Transverse colon (tissue), 4 donors: ENCODE measurements at places on chromosomes 6 and 20. TPM values are rescaled to one million over a fixed set of nuclear protein-coding genes. Genes with fewer than 3 reads are reported as not detected.
A peak's percentile ranks its signal among the peaks of the same experiment; 100 is the strongest.

Gene BPIFB1
- not detected for total RNA-seq

- H3K4me3 ChIP-seq: no peak overlapping the region
- no peak overlapping the region for H3K27ac ChIP-seq
- peaks cover 5% of the 10 kb centered on the region for H3K27me3 ChIP-seq
- no peak for DNase-seq
- no peaks in the 10 kb centered on the region for H3K36me3 ChIP-seq
Measured at GRCh38 chr6:85321906-85322305, 128.0 kb upstream of the NT5E start.

GRCh38 chr20:42067596-42067995 is 449.4 kb upstream of the CHD6 start:
- no peak overlapping the region for H3K4me3 ChIP-seq
- H3K36me3 ChIP-seq: no peaks in the 10 kb centered on the region
- DNase-seq: no peak

Gene SEL1L2
- not detected for total RNA-seq

Gene KHDC1L
- total RNA-seq: not detected

- no peaks in the 10 kb centered on the region for H3K36me3 ChIP-seq
- no peaks in the 10 kb centered on the region for H3K27me3 ChIP-seq
- DNase-seq: no peak
- no peaks in the 10 kb centered on the region for H3K4me1 ChIP-seq
- no peak overlapping the region for H3K27ac ChIP-seq
Measured at GRCh38 chr20:14885661-14886060, 548.2 kb upstream of the FLRT3 start.

- no peaks in the 10 kb centered on the region for H3K36me3 ChIP-seq
- DNase-seq: no peak
- no peaks in the 10 kb centered on the region for H3K27me3 ChIP-seq
Measured at GRCh38 chr20:49602345-49603208, 34.6 kb upstream of the PTGIS start.

GRCh38 chr6:7264041-7264440 is 49.0 kb downstream of the SSR1 start:
- H3K36me3 ChIP-seq: no peaks in the 10 kb centered on the region
- H3K4me1 ChIP-seq: peaks cover 15% of the 10 kb centered on the region
- no peaks in the 10 kb centered on the region for H3K27me3 ChIP-seq
- H3K27ac ChIP-seq: no peak overlapping the region

GRCh38 chr20:31569163-31570020 is 35.7 kb upstream of the ID1 start:
- peaks cover 2% of the 10 kb centered on the region for H3K36me3 ChIP-seq
- no peaks in the 10 kb centered on the region for H3K27me3 ChIP-seq
- peaks cover 11% of the 10 kb centered on the region for H3K4me1 ChIP-seq
- peak overlapping the region; percentile 96 for H3K27ac ChIP-seq

DNA sequence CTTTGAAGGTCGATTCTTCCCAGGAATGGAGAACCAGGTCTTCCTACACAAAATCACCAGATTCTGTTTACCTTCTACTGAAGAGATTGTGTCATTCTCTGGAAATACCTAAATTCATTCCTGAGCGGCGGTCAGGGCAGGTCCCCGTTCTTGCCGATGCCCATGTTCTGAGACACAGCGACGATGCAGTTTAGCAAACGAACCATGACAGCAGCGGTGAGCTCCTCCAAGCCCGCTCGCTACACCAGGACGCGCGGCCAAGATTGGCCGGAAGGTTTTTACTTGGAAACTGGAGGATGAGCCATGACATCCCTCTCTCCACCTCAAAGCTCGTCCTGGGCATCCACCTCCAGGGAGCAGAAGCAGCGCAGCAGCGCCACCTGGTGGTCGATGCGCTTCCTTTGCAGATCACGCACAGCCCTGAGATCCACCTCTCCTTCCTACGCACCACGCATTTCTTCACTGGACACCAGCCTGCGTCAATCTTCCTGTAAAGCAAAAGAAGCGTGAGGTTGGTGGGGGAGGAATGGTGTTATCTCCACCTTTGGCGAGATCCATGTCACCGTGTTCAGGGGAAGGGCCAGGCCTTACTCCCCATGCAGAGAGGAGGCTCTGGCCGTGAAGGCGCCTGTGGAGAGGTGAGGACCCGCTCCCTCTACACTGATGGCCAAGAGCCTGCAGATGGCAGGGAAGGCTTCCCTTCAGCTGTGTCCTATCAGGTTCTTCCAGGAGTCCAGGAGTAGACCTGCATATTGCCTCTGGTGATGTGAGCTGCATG is 9.9 kb upstream of the HLA-B start:
- no peaks in the 10 kb centered on the region for H3K4me1 ChIP-seq
- H3K27ac ChIP-seq: no peak overlapping the region
- DNase-seq: peak; percentile 90
- H3K4me3 ChIP-seq: peak overlapping the region; percentile 36

- peak; percentile 64 for DNase-seq
- no peaks in the 10 kb centered on the region for H3K27me3 ChIP-seq
- peak within 1 kb of the TSS; percentile 92 for H3K4me3 ChIP-seq
- no peaks in the 10 kb centered on the region for H3K36me3 ChIP-seq
Measured at GRCh38 chr20:62938105-62938888, at the start of gene GID8. TSS of gene GID8 (plus strand) at chr20:62938147. CDS start at chr20:62941503, 3,356 bp downstream.

- peaks cover 11% of the 10 kb centered on the region for H3K4me1 ChIP-seq
- H3K4me3 ChIP-seq: no peak overlapping the region
- H3K27me3 ChIP-seq: no peaks in the 10 kb centered on the region
- no peak overlapping the region for H3K27ac ChIP-seq
- no peak for DNase-seq
- no peaks in the 10 kb centered on the region for H3K36me3 ChIP-seq
Measured at GRCh38 chr20:9306521-9306920, 207.9 kb upstream of the LAMP5 start.

GRCh38 chr6:166029506-166029905 is 138.1 kb downstream of the TBXT start:
- H3K4me3 ChIP-seq: no peak overlapping the region
- DNase-seq: no peak
- H3K27me3 ChIP-seq: no peaks in the 10 kb centered on the region
- H3K27ac ChIP-seq: no peak overlapping the region

Gene SPTLC3
- total RNA-seq: 7.9 TPM

Gene FAM83D
- 7.2 TPM for total RNA-seq

GRCh38 chr6:5710516-5710915 is 296.2 kb downstream of the NRN1 start:
- H3K36me3 ChIP-seq: no peaks in the 10 kb centered on the region
- no peaks in the 10 kb centered on the region for H3K27me3 ChIP-seq
- H3K27ac ChIP-seq: no peak overlapping the region
- peaks cover 6% of the 10 kb centered on the region for H3K4me1 ChIP-seq

DNA sequence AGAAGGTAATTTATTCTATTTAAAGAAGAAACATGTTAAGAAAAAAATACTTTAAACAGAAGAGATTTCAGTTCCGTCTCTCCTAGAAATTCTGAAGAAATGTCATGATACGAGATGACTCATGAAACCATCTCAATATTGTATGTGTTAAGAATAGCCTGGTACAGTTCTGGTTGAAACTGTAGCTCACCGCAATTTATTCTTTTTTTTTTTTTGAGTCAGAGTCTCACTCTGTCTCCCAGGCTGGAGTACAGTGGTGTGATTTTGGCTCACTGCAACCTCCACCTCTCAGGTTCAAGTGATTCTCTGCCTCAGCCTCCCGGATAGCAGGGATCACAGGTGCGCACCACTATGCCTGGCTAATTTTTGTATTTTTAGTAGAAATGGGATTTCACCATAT is 103.3 kb downstream of the ARHGAP18 start:
- no peak overlapping the region for H3K27ac ChIP-seq
- no peaks in the 10 kb centered on the region for H3K27me3 ChIP-seq
- no peak overlapping the region for H3K4me3 ChIP-seq

DNA sequence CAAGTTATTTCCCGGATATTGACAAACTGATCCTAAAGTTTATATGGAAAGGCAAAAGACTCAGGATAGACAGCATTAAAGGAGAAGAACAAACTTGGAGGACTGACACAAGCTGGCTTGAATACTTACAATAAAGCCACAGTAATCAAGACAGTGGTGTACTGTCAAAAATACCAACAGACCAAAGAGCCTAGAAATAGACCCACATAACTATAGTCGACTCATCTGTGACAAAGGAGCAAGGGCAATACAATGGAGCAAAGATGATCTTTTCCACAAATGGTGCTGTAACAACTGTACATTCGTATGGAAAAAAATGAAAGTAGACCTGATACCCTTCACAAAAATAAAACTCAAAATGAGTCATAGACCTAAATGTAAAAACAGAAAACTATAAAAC is 46.0 kb downstream of the ABHD12 start:
- H3K4me1 ChIP-seq: no peaks in the 10 kb centered on the region
- no peak overlapping the region for H3K4me3 ChIP-seq
- no peak overlapping the region for H3K27ac ChIP-seq
- H3K27me3 ChIP-seq: no peaks in the 10 kb centered on the region

Gene STMND1
- total RNA-seq: 1.1 TPM

Gene MEP1A
- 260 TPM for total RNA-seq

DNA sequence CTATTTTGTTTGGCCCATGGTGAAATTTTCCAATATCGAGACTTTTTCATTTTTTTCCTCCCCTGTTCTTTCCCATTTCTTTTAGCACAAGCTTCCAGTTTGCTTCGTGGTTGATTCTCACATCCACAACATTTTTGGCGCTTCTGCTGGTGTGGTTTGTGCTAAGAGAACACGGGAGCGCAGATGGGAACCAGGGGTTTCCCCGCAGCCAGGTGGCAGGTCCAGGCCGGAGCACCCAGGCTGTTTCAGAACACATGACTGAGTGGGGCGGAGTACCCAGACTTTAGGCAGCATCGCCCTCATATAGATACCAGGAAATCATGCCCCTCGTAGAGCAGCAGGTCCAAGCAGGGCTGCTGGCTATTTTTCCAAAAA is 58.0 kb downstream of the SYTL3 start:
- H3K27me3 ChIP-seq: no peaks in the 10 kb centered on the region
- DNase-seq: peak; percentile 69
- H3K4me1 ChIP-seq: peaks cover 8% of the 10 kb centered on the region
- H3K4me3 ChIP-seq: no peak overlapping the region
- no peaks in the 10 kb centered on the region for H3K36me3 ChIP-seq

DNA sequence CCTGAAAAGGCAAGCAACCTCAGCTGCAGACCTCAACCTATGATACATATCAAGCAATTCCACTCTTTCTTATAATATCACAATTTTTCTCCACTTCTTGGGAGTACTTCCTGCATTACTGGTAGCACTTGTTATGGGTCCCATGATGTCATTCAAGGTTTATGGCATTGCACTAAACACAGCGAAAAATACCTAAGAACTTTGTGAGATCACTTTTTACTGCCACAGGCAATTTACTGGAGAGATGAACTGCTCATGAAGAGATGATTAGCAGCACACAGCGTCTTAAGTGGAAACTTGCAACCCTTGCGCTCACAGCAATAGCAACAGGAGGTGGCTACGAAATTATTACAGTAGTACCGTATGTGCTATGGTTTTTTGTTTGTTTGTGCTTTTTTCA is 19.3 kb upstream of the RIMS4 start:
- no peak overlapping the region for H3K4me3 ChIP-seq
- no peaks in the 10 kb centered on the region for H3K27me3 ChIP-seq
- H3K36me3 ChIP-seq: no peaks in the 10 kb centered on the region
- H3K4me1 ChIP-seq: no peaks in the 10 kb centered on the region
- H3K27ac ChIP-seq: no peak overlapping the region
- no peak for DNase-seq

Gene PTCRA
- not detected for total RNA-seq

- no peaks in the 10 kb centered on the region for H3K36me3 ChIP-seq
- no peak overlapping the region for H3K4me3 ChIP-seq
- H3K27me3 ChIP-seq: no peaks in the 10 kb centered on the region
Measured at GRCh38 chr6:29907637-29908340, 34.5 kb upstream of the HLA-A start.

Gene ANKS1A
- 44.0 TPM for total RNA-seq

GRCh38 chr6:53506872-53507271 is 38.0 kb downstream of the GCLC start:
- H3K36me3 ChIP-seq: peaks cover 18% of the 10 kb centered on the region
- no peak for DNase-seq
- no peaks in the 10 kb centered on the region for H3K27me3 ChIP-seq
- no peak overlapping the region for H3K4me3 ChIP-seq
- no peaks in the 10 kb centered on the region for H3K4me1 ChIP-seq

- no peaks in the 10 kb centered on the region for H3K27me3 ChIP-seq
- no peak overlapping the region for H3K27ac ChIP-seq
- H3K36me3 ChIP-seq: no peaks in the 10 kb centered on the region
- DNase-seq: no peak
Measured at GRCh38 chr6:110662490-110663211, 152.6 kb downstream of the CDK19 start.
